Epithelial cell of esophagus (primary cell): ENCODE measurements at places on chromosomes 12 and 14.
A peak's percentile ranks its signal among the peaks of the same experiment; 100 is the strongest.

GRCh38 chr12:3995306-3995705 is 122.1 kb upstream of the PARP11 start:
- DNase-seq = no peak

- peak; percentile 81 for DNase-seq
Observed at GRCh38 chr12:111443586-111443985, 37.9 kb downstream of the SH2B3 start.

GRCh38 chr12:67980391-67980790 is 8.9 kb upstream of the IFNG-AS1 start:
- no peak for DNase-seq

DNA sequence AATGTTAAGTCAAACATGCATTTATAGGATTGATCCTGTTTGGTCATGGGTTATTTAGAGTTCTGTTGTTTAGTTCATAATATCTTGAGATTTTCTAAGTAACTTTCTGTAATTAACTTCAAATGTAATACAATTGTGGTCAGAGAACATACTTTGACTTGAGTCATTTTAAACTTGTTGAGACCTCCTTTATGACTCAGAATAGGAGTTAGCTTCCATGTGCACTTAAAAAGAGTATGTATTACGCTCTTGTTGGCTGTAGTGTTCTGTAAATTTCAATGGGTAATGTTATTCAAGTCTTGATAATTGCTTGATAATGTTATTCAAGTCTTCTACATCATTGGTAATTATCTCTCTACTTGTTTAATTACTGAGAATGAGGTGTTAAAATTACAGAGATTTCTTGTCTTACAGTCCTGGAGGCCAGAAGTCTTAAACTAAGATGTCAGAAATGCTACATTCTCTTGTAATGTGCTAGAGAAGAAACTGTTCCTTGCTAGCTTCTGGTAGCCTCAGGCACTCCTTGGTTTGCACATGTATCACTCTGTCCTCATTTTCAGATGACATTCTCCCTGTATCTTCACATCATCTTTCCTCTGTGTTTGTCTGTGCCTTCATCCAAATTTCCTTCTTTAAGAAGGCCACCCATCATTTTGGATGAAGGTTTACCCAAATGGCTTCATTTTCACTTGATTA is 197.3 kb downstream of the TMTC3 start:
- DNase-seq = peak; percentile 80

DNA sequence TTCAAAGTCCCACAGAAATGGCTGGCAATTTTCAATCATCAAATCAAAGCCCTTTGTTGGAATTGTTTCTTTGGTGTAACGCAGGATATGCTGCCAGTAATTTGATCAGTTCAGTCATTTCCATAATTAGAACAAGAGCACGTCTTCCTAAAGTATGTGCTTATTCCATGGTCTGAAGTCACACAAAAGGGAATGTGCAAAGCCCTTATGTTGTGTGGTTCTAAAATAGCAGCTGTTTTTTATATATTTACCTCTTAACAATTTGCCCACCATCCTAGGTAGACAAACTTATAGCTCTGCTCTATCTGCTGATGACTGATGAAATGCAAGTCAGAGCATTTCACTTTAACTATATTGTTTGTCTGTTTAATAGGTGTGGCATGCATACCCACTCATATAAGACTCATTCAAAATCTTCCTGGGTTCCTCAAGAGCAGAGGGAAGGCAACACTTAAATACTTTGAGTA is 176.1 kb upstream of the SLC38A2 start:
- DNase-seq = peak; percentile 88

GRCh38 chr12:64004641-64005040 is 160.1 kb downstream of the SRGAP1 start:
- DNase-seq = no peak
